ENCODE measurements at places on chromosomes 6 and 20. TPM values are rescaled to one million over a fixed set of nuclear protein-coding genes. Genes with fewer than 3 reads are reported as not detected.

The FHL5 gene
- total RNA-seq = 1.8 TPM

The LCA5 gene
- 0.80 TPM for total RNA-seq

The FAM209A gene
- total RNA-seq = not detected

The SOX18 gene
- 5.4 TPM for total RNA-seq

The SGK1 gene
- 207 TPM for total RNA-seq

The NNAT gene
- total RNA-seq = 0.28 TPM

The MRPS26 gene
- total RNA-seq = 36.5 TPM

The ZNF391 gene
- total RNA-seq = 1.4 TPM

The SYTL3 gene
- total RNA-seq = 1.7 TPM

The SMOC2 gene
- total RNA-seq = 1.9 TPM

The SGK2 gene
- 0.36 TPM for total RNA-seq

The GSTA3 gene
- total RNA-seq = not detected

The HAO1 gene
- total RNA-seq = not detected

The BNIP5 gene
- not detected for total RNA-seq

The SFT2D1 gene
- 26.6 TPM for total RNA-seq

The TRIM40 gene
- not detected for total RNA-seq

The HLA-DQA2 gene
- 0.80 TPM for total RNA-seq

The MDN1 gene
- 21.6 TPM for total RNA-seq

The LAMP5 gene
- not detected for total RNA-seq

The MEI4 gene
- not detected for total RNA-seq

The NELFCD gene
- total RNA-seq = 35.8 TPM

The SLC2A10 gene
- total RNA-seq = 2.1 TPM

The BMP6 gene
- total RNA-seq = 0.60 TPM

The OR2H2 gene
- not detected for total RNA-seq

The PLN gene
- total RNA-seq = 1.5 TPM

The TFAP2D gene
- total RNA-seq = not detected

The TCP11 gene
- not detected for total RNA-seq

The SLC35B2 gene
- total RNA-seq = 15.7 TPM

Measured in esophagus mucosa (tissue), 1 donor.